Vagina (tissue), 2 donors: ENCODE measurements at places on chromosomes 1 and 21. TPM values are rescaled to one million over a fixed set of nuclear protein-coding genes. Genes with fewer than 3 reads are reported as not detected.
A peak's percentile ranks its signal among the peaks of the same experiment; 100 is the strongest.

The KCNN3 gene
- total RNA-seq = 7.4 TPM

DNA sequence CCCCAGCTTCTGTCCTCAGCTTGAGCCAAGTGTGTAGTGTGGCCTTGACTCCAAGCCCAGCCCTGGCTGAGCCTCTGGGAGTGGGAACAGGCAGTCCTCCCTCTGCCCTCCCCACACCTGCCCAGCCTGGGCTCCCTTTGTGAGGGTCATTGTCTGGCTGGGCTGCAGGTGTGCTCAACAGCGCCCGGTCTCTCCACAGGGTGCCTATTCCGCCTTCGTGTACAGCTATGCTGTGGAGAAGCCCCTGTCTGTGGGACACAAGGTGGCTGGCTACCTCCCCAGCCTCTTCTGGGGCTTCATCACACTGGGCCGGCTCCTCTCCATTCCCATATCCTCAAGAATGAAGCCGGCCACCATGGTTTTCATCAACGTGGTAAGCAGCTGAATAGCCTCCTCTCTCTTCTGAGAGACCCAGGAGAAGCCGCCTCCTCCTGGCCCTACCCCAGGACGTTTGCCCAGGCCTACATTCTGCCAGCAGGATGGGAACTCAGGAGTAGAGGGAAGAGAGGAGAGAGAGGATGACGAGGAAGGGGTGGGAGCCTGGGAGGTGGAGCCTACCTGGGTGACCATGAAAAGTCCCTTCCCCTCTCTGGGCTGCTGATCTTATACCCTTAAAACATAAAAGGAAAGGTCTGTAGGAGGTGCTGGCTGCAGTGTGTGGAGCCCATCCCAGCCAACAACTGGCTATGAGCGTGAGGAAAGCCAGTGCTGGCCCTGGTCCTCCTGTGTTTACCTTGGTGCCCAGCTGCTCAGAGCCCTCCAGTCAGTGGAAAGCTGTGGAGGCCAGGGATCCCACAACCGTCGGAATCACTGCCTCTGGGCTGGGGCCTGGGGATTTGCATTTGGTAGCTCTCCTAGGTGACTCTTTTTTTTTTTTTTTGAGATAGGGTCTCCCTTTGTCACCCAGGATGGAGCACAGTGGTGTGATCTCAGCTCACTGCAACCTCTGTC lies 45.7 kb downstream of the ELK4 start:
- H3K4me3 ChIP-seq = no peak overlapping the region
- H3K27ac ChIP-seq = no peak overlapping the region
- DNase-seq = no peak

The OR2L13 gene
- not detected for total RNA-seq

- no peaks in the 10 kb centered on the region for H3K36me3 ChIP-seq
- DNase-seq = no peak
- H3K4me1 ChIP-seq = no peaks in the 10 kb centered on the region
Observed at GRCh38 chr1:82091729-82092128, 291.0 kb downstream of the ADGRL2 start.

The AMY1A gene
- total RNA-seq = not detected

The HMCN1 gene
- 10.6 TPM for total RNA-seq

DNA sequence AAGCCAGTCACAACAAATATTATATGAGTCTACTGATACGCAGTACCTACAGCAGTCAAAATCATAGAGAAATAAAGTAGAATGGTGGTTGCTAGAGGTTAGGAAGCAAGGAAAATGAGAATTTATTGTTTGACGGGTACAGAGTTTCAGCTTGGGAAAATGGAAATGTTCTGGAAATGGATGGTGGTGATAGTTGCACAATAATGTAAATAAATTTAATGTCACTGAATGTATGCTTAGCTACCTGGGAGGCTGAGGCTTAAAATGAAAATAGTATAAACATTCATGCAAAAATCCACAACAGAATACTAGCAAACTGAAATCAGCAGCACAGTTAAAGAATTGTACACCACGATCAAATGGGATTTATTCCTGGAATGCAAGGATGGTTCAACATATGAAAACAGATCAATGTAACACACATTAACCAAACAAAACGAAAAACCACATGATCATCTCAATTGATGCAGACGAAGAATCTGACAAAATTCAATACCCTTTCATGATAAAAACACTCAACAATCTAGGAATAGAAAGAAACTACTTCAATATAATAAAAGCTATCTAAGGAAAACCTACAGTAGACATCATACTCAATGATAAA lies 10.7 kb downstream of the TUT4 start:
- peaks cover 7% of the 10 kb centered on the region for H3K36me3 ChIP-seq
- no peak for DNase-seq
- peaks cover 8% of the 10 kb centered on the region for H3K4me1 ChIP-seq
- H3K27me3 ChIP-seq = no peaks in the 10 kb centered on the region

DNA sequence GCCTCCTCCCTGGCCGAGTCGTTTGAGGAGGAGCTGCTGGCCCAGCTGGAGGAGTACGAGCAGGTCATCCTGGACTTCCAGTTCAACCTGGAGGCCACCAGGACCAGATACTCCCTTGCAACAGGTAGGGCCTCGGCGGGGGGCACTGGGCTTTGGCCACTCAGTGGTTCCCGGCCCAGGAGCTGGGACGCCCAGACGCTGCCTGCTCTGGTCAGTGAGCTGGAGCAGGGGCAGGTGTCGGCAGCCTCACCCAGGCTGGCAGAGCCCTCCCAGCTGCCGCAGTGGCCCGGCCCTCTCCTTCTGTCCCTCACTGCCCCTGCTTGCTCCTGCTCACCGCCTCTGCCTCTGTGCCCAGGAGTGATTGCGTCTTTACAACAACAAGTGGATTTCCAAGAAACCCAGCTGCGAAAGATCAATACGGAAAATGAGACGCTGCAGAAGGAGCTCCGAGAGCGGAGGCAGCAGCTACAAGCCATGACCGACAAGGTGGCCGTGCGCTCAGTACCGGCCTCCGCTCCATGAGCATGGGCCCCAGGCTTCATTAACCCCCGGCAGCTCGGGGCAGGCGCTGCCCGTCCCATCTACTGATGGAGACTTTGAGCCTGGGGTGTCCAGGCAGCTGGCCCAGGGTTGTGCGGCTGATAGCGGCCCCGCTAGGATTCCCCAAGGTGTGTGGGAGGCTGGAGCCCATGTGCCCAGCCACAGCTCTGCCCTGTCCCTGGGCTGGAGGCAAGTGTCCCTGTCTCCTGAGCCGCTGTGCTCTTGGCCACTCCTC lies 9.0 kb upstream of the SMIM1 start:
- H3K27me3 ChIP-seq = no peaks in the 10 kb centered on the region
- DNase-seq = no peak
- no peak overlapping the region for H3K27ac ChIP-seq
- no peak overlapping the region for H3K4me3 ChIP-seq
- H3K36me3 ChIP-seq = no peaks in the 10 kb centered on the region

The AQP10 gene
- total RNA-seq = not detected

DNA sequence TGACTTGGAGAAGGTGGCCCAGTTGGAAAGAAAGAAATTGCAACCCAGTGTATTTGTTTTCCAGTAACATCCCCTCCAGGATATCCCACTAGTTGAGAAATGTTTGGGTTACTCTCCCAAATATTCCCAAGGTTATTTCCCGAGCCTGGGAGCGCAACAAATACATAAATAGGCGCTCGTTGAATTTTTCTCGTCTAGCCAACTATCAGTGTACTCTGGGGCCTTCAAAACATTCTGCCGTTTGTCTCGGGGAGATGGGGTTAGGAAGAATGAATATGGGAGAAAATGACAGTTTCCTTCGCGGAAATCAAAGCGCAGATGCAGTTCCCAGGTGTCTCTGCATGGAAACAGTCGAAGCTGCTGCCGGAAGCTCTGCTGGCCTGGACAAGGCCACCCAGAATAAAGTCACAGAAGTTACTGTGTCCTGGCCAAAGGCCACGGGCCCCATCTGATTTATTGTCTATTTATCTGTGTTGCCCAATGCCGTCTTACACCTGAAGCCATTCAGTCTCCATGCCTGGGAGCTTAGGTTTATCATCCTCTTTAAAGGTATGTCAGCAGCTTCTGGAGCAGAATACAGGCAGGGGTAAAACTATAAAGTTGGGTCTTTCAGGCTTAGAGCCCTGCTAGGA lies 1.0 kb downstream of the C1orf115 start:
- DNase-seq = no peak
- H3K27me3 ChIP-seq = no peaks in the 10 kb centered on the region
- no peak overlapping the region for H3K27ac ChIP-seq
- no peaks in the 10 kb centered on the region for H3K4me1 ChIP-seq
- peak overlapping the region; percentile 65 for H3K4me3 ChIP-seq

- no peaks in the 10 kb centered on the region for H3K36me3 ChIP-seq
- no peak overlapping the region for H3K27ac ChIP-seq
- H3K4me3 ChIP-seq = no peak overlapping the region
- H3K27me3 ChIP-seq = no peaks in the 10 kb centered on the region
Observed at GRCh38 chr1:86303041-86303690, 93.0 kb downstream of the ODF2L start.

GRCh38 chr1:86542631-86543030 lies 4.2 kb upstream of the CLCA4 start:
- no peak for DNase-seq
- no peak overlapping the region for H3K27ac ChIP-seq
- no peaks in the 10 kb centered on the region for H3K27me3 ChIP-seq
- H3K4me3 ChIP-seq = no peak overlapping the region

DNA sequence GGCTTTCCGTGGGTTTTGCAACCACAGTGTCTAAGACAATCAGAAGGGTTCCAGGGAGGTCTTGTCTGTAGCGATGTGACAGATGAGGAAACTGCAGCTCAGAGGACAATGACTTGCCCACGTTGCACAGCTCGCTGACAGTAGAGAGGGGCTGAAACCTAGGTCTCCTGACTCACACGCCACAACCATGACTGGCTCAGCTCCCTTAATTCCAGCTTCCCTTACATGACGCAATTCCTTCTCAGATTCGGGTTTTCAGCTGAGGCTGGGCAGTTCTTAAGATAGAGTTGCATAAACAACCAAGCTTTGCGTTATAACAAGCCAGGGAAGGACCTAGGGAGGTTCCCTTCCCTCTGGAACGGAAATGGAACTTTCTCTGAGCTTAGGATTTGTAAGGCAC lies 36.3 kb downstream of the DHCR24 start:
- no peak for DNase-seq
- H3K4me3 ChIP-seq = no peak overlapping the region
- peaks cover 36% of the 10 kb centered on the region for H3K4me1 ChIP-seq
- H3K27me3 ChIP-seq = no peaks in the 10 kb centered on the region
- no peaks in the 10 kb centered on the region for H3K36me3 ChIP-seq
- peak overlapping the region; percentile 84 for H3K27ac ChIP-seq

DNA sequence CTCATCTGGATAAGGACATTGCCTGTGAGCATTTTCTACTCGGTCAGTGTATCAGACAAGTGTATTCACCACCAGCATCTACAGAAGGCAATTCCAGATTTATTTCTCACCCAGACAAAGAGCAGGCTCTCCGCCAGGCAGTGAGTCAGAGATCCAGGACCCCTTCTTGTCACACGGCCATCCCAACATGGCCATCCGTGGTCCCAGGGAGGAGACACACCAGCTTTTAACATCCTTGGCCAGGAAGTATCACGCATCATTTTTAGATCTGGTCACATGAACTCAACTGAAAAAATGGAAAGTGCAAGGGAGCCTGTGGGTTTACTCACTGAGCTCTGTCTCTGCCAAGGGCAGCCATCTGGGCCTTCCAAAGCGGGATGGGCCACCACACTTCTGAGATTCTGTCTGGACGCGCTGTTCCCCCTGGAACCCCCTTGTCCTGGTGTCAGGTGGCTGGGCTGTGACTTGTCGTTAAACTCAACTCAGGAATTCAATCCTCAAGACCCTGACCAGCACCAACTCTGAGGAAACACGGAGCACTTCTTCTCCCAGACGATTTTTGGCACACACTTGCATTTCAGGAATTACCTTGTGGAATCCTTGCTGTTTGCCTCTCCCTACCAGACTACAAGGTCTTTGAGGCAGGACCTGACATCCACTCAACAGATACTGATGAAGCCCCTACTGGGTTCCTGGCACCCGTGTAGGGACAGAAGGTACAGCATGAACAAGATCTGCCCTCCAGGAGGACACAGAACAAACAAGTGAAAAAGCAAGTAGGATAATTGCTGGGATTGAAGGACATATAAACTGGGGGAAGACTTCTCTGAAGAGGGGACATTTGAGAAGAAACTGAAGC lies 21.6 kb upstream of the CCSAP start:
- H3K27ac ChIP-seq = no peak overlapping the region
- no peaks in the 10 kb centered on the region for H3K4me1 ChIP-seq
- peak; percentile 69 for DNase-seq
- H3K4me3 ChIP-seq = no peak overlapping the region

The NBPF6 gene
- not detected for total RNA-seq

The ST6GALNAC5 gene
- total RNA-seq = 9.6 TPM
